ENCODE measurements at places on chromosomes 11 and 22.

DNA sequence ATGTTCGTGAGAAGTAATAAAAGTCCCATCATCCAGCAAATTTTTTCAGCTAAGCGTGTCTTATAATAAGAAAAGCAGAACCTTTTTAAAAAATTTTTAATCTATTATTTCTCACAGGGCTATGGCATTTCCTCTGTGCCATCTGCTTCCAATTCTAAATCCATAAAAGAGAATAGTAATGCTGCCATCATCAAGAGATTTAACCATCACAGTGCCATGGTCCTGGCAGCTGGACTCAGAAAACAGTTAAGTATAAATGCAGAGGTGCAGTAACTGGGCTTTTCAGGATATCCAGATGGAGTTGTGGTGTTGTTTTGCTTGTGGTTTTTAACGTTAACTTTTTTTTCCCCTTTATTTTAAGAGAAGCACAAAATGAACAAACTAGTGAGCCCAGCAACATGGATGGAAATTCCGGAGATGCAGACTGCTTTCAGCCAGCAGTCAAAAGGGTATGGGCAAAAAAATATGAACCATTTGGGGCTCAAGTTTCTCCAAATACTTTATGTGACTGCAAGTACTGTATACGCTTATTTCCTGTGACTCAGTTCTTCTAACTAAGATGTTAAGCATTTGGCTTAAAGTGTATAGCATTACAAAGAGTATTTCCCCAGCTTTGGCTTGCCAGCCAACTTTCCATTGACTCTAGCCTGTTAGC lies 25.2 kb downstream of the GTF2H1 start:
- no peak for DNase-seq

- peak; percentile 59 for DNase-seq
Observed at GRCh38 chr11:86672007-86672621, at the start of gene ME3. Gene ME3 (minus strand): TSS chr11:86672616.

DNA sequence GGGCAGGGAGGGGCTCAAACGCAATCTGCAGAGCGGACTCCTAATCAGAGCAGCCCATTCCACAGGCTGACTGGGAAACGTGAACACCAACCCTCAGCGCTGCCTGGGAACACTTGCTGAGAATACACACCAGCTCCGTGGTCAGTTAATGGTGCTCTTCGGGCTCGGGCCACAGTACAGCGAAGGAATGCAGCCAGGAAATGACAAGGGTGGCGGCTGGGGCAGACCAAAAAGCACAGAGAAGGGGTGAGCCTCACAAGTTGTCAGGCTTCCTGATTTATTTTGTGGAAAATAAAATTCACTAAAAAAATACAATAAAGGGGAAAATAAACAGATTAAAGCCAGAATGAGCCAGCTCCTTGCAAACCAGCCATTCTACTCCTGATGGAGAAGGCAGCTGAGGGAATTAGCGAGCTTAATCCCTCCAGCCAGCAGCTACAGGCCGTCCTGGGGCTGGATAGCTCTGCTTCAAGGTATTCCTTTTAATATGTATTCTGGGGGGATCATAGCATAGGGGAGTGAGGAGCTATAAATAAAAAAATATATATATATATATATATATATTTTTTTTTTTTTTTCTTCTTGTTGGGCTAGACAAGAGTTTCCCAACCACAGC lies 165.5 kb upstream of the NTM start:
- DNase-seq: no peak

GRCh38 chr22:37488337-37489135 lies 2.4 kb upstream of the MFNG start:
- DNase-seq: no peak

GRCh38 chr11:76588455-76589325 lies 81.9 kb downstream of the LRRC32 start:
- peak; percentile 74 for DNase-seq

DNA sequence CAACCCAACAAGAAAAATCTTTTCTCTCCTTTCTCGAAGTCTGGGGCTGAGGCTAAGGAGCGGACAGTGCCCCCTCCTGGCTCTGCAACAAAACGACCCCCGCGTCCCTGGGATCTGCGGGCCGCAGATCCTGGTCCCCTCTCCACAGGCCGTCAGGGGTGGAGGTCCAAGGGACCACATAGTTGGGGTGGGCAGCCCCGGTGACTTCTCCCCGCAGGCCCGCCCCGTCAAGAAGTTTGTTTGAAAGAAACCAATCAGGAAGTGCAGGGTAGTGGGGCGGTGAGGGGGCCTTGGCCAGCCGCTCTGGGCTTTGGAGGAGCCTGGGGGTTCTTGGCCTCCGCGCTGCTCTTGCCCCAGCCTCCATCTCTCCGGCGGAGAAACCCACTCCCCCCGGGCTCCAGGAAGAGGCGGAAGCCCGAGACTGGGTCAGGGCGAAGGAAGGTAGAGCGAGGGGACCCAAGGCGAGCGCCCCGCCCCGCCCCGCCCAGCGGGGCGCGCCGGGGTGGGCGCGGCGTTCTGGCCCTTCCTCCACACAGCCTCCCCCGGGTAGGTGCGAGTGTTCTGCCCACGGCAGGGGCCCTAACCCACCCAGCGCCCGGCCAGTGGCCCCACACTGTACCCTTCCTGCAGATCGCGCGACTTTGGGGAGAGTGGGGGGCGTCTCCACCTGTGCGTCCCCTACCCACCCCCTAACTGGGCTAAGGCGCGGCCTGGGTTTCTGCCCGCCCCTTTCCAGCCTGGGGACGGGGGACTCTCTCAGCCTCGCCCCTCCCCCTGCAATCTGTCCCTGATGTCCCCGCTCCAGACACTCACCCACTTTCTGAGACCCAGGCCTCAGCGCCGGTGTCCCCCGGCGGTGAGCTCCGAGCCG lies 1.3 kb downstream of the TP53I11 start:
- peak; percentile 39 for DNase-seq

DNA sequence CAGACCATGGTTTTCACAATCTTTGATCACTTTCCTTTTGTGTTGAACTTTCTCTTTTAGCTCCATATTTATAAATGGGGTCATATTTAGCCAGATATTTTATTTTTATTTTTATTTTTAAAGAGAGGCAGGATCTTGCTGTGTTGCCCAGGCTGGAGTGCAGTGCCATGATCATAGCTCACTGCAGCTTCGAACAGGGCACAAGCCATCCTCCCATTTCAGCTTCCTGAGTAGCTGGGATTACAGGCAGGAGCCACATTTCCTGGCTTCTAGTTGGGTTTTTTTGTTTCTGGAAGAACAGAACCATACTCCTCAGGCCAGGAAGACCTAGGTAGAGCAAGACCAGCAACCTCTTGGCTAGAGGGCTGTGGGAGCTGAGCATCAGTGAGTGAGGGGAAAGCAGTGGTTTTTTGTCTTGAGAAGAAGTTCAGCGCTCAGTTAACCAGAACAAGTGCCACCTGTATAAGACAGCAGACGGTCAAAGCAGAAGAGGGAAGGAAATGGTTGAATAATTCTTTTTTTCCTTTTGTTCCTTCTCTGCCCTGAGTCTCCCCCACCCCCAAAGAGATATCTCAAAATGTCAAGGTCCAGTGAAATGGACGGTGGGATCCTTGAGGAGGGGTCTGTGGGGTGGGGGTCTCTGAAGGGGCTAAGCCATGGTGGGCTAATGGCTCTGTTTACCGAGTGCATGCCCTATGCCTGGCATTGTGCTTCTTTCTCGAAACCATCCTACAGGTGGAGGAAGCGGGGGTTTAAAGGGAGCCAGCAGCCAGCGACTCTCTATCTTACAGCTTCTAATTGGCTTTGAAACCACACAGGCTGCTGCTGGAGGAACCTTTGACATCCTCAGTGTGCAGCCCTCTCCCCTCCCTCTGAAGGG lies 63.0 kb downstream of the PTPRJ start:
- DNase-seq: no peak

DNA sequence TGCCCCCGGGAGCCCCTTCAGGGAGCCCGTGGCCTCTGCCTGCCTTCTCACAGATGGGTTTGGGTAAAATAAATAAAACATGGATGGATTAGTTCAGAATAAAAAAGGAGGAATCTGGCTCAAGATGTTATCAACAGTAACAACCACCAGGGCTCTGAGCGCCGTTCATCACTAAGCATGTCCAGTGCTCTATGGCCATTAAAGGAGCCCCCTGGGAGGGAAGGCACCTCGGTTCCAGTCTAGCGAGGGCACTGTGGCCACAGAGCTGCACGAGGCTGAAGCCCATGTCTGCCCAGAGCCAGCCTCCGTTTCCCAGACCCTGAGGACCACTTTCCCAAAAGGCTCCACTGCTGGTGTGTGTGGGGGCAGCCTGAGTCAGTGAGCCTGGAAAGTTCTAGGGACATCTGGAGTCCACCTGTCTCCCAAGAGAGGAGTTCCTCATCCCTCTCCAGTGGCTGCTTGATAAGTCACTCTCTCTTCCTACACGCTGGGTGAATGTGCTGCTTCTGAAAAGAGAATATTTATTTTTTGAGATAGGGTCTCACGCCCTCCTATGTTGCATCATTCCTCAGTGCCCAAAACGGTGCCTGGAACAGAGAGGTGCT lies 614.6 kb downstream of the TBC1D22A start:
- no peak for DNase-seq

- no peak for DNase-seq
Observed at GRCh38 chr11:78256962-78257361, 68.2 kb downstream of the USP35 start.

DNA sequence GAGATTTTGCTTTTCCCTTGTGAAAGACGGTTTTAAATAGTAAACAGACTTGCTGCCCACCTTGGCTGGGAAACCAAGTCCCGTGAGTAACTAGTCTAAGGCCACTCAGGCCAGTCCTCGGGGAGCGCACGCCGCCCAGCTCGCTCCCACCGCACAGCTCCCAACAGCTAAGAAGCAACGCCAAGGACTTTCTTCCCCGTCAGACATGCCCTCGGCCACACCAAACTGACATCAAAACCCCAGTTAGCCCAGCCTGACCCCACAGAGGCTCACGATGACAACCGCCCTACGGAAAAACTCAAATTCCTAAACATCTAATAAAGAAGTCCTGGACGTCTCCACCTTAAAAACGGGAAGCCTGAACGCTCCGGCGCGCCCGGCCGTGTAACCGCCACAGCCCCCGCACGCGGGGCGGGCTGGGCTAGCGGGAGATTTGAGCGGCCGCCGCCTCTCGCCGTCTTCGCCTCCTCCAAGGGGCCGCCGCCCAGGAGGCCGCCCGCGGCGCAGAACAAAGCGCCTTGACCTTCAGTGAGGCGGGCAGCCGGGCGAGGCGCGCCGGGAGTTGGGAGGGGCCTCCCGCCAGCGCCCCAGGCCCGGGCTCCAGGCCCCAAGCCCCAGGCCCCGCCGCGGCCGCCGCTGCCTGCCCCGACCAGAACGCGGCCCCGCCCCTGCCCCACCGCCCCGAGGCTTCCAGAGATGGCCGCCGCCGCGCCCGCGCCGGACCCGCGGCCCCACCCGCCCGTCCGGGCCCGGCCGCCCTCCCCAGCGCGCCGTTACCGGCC lies 486 bp downstream of the NAP1L4 start:
- no peak for DNase-seq

DNA sequence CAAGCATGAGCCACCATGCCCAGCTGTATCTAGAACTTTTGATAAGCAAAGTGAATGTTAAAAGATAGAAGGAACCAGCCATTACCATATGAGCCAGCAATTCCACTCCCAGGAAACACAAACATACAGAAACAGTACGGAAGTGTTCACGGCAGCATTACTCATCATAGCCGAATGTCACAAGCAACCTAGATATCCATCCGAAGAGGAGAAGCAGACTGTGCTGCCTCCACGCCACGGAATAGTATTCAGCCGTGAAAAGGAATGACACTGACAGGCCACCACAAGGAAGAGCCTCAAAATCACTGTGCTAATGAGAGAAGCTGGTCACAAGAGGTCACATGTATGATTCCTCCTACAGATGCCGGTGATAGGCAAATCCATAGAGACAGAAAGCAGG lies 17.6 kb upstream of the MGAT3 start:
- DNase-seq: no peak

DNA sequence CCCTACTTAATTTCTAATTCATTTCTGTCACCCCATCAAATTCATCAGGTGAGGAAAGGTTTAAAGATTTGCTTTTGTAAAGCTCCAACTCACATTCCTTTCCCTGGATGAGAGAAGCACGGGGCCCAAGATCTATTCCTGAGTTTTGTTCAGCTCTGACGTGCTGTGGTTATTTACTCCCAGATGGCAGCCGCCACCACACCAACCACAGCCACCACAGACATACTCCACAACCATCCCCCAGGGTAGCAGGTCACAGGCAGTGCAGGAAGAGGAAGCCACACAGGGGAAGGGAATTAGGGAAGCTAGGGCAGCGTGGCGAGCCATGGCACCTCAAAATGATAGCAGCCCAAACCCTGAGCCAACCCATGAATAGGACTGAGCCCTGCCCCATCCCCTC lies 63.5 kb upstream of the CSNK2A3 start:
- DNase-seq: no peak

DNA sequence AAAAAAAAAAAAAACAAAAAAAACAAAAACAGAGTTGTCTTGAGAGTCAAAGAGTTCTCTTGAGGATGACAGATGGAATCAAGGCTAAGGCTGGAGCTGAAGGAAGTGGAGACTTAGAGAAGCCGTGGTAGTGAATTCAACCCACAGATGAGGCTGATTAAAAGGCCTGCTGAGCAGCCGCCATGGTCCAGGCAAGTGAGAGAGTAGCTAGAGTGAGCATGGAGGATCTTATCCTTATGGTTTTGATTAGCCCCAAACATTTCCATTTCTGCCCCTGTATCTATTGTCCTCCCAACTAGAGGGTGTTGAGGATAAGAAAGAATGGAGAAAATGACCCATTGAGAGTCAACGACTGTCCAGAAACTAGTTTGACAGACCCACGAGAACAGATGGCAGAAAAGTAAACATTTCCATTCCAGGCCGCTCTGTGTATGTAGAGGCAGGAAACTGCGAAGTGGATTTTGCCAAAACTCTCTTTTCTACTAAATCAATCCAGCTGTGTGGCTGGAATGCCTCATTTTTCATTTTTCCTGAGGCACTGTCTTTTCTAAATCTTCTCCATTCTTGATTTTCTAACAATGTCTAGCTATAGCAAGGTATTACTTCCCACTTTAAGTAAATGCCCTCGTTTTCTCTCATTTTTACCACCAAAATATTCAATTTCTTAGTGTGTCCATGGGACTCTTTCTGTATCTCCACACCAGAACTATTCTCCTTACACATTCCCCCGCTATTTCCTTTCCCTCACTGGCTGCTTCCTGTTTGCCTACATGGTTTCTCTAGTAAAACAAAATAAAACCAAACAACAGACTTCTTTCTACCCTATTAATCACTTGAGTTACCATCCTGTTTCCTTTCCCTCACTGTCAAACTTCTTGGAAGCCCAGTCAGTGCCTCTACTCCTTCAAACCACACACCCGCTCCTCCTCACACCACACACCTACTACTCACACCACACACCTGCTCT lies 5.4 kb upstream of the MMP8 start:
- no peak for DNase-seq

GRCh38 chr11:36512016-36512415 lies 1.9 kb upstream of the TRAF6 start:
- DNase-seq: no peak

Data from activated CD4-positive, alpha-beta T cell treated with anti-CD3 and anti-CD28 coated beads, Interleukin-2, amount 50 U/mL, for 48 hours (primary cell).